ENCODE measurements at places on chromosomes 12 and 14.
A peak's percentile ranks its signal among the peaks of the same experiment; 100 is the strongest.

DNA sequence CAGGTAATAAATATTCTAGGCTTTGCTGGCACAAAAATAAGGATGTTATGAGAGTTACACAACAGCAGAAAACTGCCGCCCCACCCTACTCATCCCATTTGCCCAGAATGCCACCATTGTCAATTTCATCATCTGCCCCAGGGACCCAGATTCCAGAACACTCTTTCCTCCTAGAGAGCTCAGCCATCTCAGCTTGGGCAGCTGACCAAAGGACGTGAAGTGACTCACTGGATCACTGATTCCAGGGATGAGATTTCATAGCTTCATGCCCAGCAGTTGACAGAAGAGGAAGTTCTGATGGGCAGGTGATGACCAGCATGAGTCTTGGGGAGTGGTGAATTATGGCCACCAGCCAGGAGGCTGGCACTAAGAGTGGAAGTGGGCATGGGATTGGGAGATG lies 450.3 kb downstream of the RMST start:
- no peak for DNase-seq

DNA sequence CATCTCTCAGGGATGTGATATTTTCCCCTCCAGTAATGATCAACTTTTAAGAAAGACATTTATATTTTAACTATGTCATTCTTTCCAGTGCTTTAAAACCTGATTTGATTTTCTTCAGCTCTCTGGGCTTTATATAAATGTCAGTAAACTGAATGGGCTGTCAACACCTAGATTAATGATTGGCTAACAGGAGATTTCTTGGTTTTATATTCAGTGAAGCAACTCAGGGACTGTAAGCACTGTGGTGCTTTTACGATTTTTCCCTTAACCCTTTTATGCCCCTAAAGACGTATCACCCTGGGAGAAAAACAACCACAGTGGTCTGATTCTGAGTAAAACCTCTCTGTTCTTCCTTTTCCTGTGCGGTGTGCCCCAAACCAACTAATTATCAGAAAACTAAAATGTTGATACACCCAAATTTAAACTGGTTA lies 38.0 kb downstream of the PTGER2 start:
- no peak for DNase-seq

- no peak for DNase-seq
Measured at GRCh38 chr12:67609226-67609870, 39.2 kb upstream of the DYRK2 start.

DNA sequence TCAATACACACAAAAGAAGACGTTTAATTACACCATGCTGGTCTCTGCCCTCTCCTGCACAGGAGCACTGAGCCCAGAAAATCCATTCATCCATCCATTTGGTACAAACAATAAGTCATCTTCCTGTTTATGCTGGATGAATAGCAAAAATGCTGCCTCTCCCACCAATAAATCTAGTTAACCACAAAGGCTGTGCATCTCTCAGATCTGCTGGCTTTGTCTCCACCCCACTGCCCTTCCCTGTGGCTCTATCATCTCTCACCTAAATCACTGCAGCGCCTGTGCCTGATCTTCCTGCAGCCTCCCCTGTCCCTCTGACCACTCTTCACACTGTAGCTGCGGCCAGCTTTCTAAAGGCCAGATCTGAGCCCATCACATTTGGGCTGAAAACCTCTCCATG lies 72.9 kb upstream of the DDX11 start:
- no peak for DNase-seq

DNA sequence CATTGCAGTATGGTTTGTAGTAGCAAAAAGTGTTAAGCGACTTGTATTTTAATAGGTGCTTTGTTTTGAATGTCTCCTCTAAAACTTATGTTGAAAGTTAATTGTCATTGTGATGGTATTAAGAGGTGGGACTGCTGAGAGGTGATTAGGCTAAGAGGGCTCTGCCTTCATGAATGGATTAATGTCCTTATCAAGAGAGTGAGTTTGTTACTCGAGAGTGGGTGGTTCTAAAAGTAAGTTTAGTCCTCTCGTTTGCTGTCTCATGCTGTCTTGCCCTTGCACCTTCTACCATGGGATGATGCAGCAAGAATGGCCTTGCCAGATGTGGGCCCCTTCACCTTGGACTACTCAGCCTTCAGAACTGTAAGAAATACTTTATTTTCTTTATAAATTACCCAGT lies 17.4 kb downstream of the ZDHHC17 start:
- no peak for DNase-seq

DNA sequence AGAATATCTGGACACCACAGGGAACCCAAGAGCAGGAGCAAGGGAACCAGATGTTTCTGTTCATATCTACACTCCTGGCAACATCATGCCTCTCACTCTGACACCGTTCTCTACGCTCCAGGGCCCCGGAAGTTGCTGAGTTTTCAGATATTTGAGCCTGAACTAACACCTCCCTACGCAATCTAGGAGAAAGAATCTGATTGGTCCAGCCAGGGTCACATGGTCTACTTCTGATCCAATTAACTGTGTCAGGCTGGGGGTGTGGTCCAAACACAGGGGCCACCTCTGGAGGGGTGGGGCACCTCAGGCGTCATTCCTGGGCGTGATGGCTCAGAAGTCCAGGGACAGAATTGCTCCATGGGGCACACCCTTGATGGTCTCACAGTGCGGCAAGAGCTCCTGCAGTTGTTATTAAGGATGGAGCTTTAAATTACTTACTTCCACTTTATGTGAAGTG lies 165.5 kb downstream of the PTPN11 start:
- no peak for DNase-seq

GRCh38 chr12:54032086-54032619 lies 697 bp upstream of the HOXC5 start:
- no peak for DNase-seq

- no peak for DNase-seq
Measured at GRCh38 chr14:102209224-102209966, 69.7 kb downstream of the WDR20 start.

DNA sequence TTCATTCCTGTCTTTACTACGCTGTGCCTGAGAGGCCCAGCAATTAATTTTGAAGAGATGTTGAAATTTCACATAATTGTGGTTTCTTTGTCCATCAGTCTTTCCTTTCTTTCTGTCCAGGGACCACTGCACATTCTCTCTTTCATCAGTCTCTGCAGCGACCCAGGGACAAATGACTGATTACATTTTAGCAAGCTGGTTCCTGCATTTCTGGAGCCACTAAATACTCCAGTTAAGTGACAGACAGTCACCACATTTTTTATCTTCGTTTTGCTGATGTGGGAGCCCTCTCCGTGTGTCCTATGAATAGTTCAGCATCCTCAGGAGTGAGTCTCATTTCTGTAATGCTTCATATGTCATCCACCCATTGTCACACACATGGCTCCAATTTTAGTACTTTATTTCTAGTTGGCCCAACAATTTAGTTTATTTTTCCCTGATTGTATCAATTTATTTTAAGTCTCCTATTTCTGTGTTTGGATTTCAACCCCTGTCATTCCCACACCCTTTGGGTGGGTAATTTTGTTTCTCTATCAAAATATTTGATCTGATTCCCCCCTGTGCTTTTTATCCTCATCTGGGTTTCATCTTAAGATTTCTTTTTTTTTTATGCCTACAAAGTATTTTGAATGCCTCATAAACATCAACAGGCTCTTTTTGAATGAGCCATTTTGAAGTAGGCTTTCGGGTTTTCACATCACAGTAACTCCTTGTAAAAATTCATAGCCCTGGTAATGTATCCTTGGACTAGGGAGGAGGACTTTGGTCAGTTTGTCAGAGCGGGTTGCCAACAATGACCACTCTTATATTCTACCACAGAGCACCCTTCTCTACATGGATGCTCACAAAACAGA lies 1196.5 kb downstream of the GALC start:
- no peak for DNase-seq

DNA sequence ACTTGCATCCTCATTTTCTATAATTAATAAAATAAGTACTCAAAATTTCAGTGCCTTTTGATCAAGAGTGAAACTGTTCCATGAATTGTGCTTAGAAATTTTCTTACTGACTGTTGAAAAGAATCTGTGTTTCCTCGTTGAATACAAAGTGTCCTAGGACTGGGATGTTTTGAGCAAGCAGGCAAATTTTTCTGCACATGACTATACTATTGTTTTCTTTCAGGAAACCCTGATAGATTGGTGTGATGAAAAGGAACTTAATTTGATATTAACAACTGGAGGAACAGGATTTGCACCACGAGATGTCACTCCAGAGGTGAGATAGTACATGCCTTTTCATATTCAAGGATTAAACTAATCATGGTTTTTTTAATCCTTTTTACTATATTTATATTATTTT lies 316.3 kb downstream of the GPHN start:
- no peak for DNase-seq

- DNase-seq = no peak
Measured at GRCh38 chr12:49933796-49934195, 16.7 kb upstream of the AQP2 start.

DNA sequence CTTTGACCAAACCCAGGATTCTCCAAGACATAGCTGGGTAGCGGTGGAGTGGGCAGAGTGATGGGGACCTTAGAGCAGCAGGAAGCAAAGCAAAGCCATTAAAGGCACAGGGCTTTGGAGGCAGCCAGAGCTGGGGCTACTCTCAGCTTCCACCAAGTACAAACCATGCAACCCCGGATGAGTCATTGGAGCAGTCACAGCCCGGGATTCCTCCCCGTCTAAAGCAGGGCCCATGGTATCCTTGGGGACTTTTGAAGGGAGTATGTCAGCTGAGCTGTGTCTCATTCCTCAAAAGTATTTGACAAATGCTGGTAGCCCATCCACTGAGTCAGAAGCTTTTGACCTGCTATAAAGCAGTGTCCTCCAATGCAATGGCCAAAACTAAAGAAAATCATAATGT lies 9.7 kb upstream of the IFI27 start:
- DNase-seq = no peak

- DNase-seq = no peak
Measured at GRCh38 chr12:111093428-111094142, 173.2 kb upstream of the MYL2 start.

DNA sequence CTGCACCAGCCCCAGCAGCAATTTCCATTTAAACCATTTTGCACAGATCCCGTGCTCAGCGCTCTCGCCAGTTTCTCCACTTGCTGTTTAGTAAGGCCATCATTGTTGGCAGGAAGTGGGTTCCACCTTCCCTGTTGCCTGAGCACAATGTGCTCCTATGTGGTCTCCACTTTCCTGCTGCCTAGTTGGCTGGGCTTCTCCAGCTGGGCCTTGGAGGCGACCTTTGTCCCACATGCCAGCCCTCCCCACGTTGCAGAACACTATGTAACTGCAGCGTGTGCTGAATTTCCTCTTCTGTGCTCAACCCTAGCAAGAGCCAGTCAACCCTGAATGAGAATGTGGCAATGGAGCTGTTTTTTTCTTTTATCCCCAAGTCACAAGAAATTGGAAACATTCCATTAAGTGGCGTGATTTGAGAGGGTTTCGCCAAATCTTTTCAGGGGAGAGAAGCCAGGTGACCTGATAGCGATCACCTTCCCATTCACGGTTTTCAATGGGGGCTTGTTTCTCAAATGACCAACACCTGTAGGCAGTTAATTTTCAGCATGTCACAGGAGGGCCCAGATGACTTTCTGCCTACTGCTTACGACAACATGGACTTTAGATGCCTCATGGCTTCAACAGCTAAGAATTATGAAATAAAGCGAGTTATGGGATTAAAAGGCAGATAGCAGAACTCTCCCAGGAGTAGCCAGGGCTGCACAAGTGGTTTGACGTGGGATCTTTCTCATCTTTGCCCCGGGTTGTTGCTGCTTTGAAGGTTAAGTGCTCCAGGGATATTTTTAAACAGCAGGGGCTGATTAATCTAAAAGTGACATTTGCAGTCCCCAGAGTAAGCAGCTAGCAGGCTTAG lies at the start of gene ACACB:
Gene ACACB, plus strand, starts transcription at position 830 of the 853 bp plus-strand sequence. CDS start 22,819 bp downstream, outside the sequence.
- no peak for DNase-seq

- no peak for DNase-seq
Measured at GRCh38 chr12:54589964-54590363, 1.5 kb upstream of the PPP1R1A start.

- DNase-seq = no peak
Measured at GRCh38 chr12:8089716-8090115, 7.6 kb downstream of the NECAP1 start.

- no peak for DNase-seq
Measured at GRCh38 chr14:50928002-50928635, 16.2 kb downstream of the PYGL start.

- DNase-seq = peak; percentile 80
Measured at GRCh38 chr12:56119361-56119796, 1.3 kb downstream of the ZC3H10 start.

DNA sequence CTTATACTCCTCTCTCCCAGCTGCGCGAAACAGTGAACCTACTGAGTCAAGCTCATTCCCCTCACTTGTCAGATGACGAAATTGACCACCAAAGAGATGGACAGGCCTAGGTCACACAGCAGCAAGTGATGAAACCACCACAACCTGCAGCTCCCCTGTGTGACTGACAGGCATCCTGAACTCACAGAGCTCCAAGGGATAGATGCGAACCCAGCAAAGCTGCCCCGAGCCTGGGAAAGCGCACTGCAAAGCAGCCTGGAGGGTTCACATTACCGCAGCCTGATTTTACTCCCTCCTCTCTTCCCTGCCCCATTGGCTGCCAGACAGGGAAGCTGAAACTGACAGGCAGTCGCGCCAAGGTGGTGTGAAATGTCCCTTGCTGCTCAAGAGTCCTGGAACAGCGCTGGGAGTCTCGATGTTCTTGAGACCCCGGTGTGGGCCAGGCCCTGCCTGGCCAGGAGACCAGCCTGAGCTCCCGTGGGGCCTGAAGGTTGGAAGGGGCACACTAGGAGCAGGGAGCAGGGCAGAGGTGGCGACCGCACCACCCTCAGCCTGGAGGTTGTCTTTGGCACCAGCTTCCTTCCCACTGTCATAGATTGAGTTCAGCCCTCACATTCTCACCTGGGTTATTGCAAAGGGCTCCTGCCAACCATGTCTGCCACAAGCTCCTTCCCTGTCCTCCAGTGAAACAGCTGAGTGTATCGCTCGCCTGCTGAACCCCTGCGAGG lies 36.3 kb downstream of the SNRNP35 start:
- DNase-seq = no peak

DNA sequence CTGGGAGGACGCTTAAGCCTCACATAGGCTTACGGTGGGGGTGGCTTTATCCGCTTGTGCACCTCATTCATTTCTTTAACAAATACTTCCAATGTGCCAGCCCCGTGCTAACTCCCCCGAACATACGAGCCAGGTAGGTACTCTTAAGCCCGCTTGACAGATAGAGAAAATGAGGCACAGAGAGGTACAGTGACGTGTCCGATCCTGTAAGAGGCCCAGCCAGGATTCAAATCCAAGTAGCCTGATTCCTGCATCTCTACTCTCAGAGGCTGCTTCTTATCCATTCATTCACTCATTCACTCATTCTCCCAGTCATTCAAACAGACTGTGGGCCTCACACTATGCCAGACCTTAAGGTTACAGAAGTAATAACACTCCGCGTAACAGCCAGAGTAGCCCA lies 477 bp downstream of the OAS3 start:
- no peak for DNase-seq

DNA sequence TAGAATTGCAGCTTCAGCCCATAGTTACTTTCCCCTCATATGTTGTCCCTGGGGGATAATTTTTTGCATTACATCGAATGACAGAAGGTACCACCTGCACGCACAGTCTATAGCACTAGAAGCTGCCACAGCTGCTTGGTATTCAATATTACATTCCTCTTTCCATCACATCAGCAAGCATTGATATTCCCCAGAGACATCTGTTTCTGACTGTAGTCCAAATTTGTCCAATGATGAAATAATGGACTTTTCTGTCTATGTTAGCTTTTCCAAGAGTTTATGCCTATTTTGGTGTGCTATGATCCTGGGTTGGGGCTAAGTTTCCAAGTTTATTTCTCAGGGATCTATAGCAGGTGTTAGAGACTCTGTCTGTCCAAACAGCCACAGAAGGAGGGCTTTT lies 335.4 kb downstream of the LRIG3 start:
- no peak for DNase-seq

- no peak for DNase-seq
Measured at GRCh38 chr12:123435636-123436016, 858 bp downstream of the RILPL2 start.

GRCh38 chr14:32826404-32827082 lies 112.1 kb upstream of the NPAS3 start:
- no peak for DNase-seq
